Hepatocyte (in vitro differentiated cells): ENCODE measurements at places on chromosomes 3 and 15. TPM values are rescaled to one million over a fixed set of nuclear protein-coding genes. Genes with fewer than 3 reads are reported as not detected.
A peak's percentile ranks its signal among the peaks of the same experiment; 100 is the strongest.

DNA sequence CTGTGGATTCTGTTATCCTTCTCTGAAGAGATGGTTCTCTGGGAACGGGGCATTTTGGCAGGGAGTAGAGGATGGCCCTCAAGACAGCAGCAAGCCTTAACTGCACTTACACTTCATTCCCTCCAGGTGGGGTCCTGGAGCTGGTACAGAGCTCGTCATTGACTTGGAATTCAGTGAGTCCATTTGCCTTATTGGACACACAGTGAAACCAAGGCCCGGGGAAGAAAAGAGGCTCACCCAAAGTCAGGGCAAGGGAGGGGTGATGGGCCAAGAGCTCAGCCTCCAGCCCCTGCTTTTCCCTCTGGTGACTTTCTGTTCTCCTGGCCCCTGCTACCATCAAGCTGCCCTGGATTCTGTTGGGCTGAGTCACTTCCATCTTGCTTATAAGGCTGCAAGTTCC lies 125.6 kb downstream of the ETFA start:
- no peaks in the 10 kb centered on the region for H3K36me3 ChIP-seq
- no peak overlapping the region for H3K4me3 ChIP-seq
- H3K27ac ChIP-seq: no peak overlapping the region
- DNase-seq: peak; percentile 54
- H3K4me1 ChIP-seq: no peaks in the 10 kb centered on the region

- no peak overlapping the region for H3K4me3 ChIP-seq
- H3K27ac ChIP-seq: peak overlapping the region; percentile 39
- no peak for DNase-seq
These were observed 158.2 kb upstream of the ABI3BP start for GRCh38 chr3:101151286-101151913.

GABRB3 gene
- 1.8 and 3.4 TPM in 2 replicates for total RNA-seq

DNA sequence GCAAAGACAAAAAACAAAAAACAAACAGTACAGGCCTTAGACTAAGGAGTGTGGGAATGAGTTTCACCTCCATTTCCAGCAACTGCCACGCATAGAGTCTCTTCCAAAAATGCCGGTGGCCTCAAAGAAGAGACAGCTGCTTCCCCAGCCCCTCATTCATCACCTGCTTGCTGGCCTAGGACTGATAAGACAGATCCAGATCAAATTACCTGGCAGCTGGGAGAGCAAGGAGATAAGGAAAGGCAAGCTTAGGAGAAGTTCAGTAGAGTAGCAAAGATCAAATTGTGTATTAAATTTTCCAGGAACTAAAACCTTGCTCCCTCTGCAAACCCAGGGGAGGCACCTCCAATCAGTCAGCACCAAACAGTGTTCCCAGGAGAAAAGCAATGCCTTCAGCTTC lies 325.8 kb upstream of the CTNNB1 start:
- H3K4me1 ChIP-seq: peaks cover 9% of the 10 kb centered on the region
- H3K27me3 ChIP-seq: no peaks in the 10 kb centered on the region
- no peak overlapping the region for H3K27ac ChIP-seq
- H3K4me3 ChIP-seq: no peak overlapping the region

DNA sequence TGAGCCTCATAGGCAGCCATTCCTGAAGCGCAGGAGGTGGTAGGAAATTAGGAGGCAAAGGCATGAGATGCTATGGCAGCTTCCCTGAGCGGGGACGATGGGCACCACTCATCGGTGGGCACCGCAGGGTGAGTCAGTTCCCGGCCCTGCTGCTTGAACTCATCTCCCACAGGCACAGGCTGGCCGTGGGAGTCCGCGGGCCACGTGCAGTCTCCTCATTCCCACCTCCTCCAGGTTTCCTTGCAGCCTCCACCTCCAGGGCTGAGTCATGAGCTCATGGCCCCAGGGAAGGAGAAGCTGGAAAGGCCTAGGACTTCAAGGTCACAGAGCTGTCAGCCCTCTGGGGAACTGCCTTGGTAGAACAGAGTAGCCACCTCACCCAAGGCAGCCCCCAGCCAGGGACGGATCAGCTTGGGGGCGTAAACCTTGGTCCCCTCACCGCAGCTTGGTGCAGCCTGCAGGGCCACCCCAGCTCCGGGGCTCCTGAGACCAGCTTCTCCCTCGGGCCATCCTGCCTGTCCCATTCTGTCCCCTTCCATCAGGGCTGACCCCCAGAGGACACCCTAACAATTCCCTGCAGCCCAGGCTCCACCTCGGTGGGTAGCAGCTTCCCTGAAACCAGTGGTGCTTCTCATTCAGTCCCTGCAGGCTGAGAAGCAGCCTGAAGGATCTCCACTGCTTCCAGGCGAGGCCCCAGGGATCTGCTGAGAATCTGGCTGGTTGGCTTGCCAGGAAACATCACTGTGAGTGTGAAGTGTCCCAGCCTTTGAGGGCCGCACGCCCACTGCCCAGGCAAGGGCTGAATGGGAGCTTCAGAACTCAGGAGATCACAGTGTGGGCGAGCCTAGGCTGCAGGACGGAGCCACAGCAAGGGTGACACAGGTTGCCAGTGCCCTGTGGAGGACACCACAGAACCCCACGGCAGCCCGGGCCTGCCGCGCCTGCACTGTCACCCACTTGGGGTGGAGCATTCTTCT lies 150.7 kb upstream of the MEF2A start:
- no peak for DNase-seq
- no peak overlapping the region for H3K4me3 ChIP-seq
- no peaks in the 10 kb centered on the region for H3K27me3 ChIP-seq
- H3K27ac ChIP-seq: no peak overlapping the region
- no peaks in the 10 kb centered on the region for H3K36me3 ChIP-seq
- H3K4me1 ChIP-seq: no peaks in the 10 kb centered on the region

ALPK3 gene
- 25.3 and 25.9 TPM in 2 replicates for total RNA-seq

DNA sequence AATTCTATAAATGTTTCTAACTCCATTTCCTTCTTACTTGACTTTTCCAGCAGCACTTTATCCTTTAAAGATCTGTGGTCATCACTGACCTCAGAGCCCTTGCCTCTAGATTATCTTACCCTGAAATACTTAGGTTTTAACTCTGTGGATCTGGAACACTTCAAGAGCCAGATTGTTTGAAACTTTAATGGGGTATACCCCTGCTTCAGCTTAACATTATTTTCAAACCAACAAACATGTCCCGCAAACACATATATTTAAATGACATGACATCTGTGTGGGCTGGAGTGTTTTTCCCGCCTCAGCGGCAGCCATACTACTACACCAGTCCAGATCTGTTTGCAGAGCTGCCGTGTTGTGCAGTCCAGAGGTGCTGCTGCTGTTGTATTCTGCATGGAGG lies 252.0 kb upstream of the TPM1 start:
- no peaks in the 10 kb centered on the region for H3K36me3 ChIP-seq
- no peak for DNase-seq
- H3K4me1 ChIP-seq: peaks cover 20% of the 10 kb centered on the region
- H3K27me3 ChIP-seq: no peaks in the 10 kb centered on the region
- H3K4me3 ChIP-seq: no peak overlapping the region

- H3K4me3 ChIP-seq: no peak overlapping the region
- DNase-seq: peak; percentile 37
- no peaks in the 10 kb centered on the region for H3K27me3 ChIP-seq
- peak overlapping the region; percentile 78 for H3K27ac ChIP-seq
- peaks cover 26% of the 10 kb centered on the region for H3K4me1 ChIP-seq
- no peaks in the 10 kb centered on the region for H3K36me3 ChIP-seq
These were observed 9.1 kb upstream of the ARHGEF3 start for GRCh38 chr3:56810577-56811545.

GRCh38 chr3:70840106-70840870 lies 527.9 kb upstream of the MDFIC2 start:
- H3K4me1 ChIP-seq: no peaks in the 10 kb centered on the region
- H3K36me3 ChIP-seq: no peaks in the 10 kb centered on the region
- no peak for DNase-seq
- no peak overlapping the region for H3K4me3 ChIP-seq

DNA sequence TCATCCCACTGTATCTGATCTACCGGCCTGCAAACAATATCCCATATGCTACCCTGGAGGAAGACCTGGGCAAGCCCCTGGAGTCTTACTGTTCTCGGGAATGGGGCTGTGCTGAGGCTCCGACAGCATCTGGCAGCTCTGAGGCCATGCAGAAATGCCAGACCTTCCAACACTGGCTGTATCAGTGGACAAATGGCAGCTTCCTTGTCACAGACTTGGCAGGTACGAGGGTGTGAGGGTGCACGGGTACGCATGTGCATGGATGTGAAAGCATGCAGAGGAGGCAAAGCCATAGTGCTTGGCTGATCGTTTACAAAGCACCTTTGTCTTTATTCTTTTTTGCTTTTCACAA lies 20.0 kb upstream of the SLC28A1 start:
- H3K4me1 ChIP-seq: no peaks in the 10 kb centered on the region
- no peak for DNase-seq
- H3K27me3 ChIP-seq: no peaks in the 10 kb centered on the region
- no peaks in the 10 kb centered on the region for H3K36me3 ChIP-seq

FBXO40 gene
- not detected in 2 replicates for total RNA-seq

DNA sequence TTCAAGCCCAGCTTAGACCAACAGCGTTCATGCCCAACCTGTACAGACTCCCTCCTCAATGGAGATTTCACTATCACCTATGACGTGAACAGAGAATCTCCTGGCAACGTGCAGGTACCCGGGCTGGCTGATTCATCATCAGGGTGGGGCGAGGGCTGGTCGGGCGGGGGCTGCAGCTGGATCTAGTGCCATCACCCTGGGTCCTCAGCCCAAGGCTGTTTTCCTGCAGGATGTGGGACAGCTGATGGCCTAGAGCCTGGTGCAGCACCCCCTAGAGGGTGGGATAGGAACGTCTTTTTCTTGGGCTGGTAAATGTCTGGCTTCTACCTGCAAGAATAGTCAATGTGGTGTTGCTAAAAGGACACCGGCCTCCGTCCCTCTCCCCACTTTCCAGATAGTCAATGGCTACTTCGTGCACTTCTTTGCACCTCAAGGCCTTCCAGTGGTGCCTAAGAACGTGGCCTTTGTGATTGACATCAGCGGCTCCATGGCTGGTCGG lies 4.4 kb downstream of the ITIH3 start:
- peak; percentile 31 for DNase-seq
- no peak overlapping the region for H3K27ac ChIP-seq
- no peaks in the 10 kb centered on the region for H3K27me3 ChIP-seq
- H3K4me1 ChIP-seq: no peaks in the 10 kb centered on the region

GRCh38 chr3:184042617-184043016 lies 10.2 kb upstream of the HTR3C start:
- H3K27me3 ChIP-seq: no peaks in the 10 kb centered on the region
- DNase-seq: no peak
- no peak overlapping the region for H3K4me3 ChIP-seq
- H3K27ac ChIP-seq: no peak overlapping the region
- no peaks in the 10 kb centered on the region for H3K4me1 ChIP-seq
- H3K36me3 ChIP-seq: no peaks in the 10 kb centered on the region

OXSM gene
- total RNA-seq: 7.9 and 8.8 TPM in 2 replicates
